ENCODE measurements at places on chromosomes 7 and 10.
A peak's percentile ranks its signal among the peaks of the same experiment; 100 is the strongest.

DNA sequence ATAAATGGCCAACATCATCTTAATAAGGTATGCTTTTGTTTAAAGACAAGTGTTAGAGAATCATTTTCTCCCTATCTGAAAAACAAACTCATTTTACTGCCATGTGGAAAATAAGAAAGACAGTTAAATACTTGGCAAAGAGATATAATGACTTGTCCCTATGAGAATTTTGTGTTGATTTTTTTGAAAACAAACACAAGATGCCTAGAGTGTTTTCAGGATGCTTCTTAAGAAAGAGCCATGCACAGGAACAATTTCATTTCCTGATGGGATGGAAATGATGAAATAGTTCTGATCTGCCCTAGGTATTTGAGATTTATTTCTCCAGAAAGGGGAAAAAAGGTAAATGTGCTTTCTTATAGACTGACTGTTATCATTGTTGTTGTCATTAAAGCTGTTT, 237.5 kb upstream of the GNAI1 start:
- no peak for DNase-seq

- DNase-seq, result no peak
These were observed 72.6 kb downstream of the COPG2 start for GRCh38 chr7:130595986-130596385.

DNA sequence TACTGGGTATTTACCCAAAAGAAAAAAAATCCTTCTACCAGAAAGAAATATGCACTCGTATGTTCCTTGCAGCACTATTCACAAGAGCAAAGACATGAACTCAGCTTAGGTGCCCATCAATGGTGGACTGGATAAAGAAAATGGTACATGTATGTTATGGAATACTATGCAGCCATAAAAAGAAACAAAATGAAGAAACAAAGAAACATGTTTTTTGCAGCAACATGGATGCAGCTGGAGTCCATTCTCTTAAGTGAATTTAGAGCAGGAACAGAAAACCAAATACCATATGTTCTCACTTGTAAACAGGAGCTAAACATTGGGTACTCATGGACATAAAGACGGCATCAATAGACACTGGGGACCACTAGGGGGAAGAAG, 5.5 kb upstream of the GNB2 start:
- no peak for DNase-seq

DNA sequence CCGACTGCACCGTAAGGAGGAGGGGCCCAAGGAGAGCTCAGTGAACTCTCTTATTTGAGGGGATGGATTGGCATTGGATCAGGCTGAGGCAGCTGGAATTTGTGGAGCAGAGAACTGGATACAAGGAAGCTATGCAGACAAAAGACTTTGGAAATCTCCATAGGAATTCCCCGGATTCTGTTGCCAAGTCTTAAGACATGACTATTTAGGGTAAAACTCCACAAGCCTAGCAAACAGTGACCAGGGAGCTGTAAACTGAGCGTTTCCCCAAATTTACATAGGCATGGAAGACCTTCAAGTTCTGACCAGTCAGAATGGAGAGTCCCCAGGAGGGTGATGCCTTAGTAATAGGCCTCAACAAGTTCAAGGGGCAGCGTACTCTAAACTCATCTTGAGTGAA, 82.5 kb upstream of the PCBD1 start:
- DNase-seq, result no peak

GRCh38 chr10:47024399-47025252, 113.4 kb downstream of the PTPN20 start:
- no peak for DNase-seq

GRCh38 chr10:95517536-95518454, 43.4 kb downstream of the SORBS1 start:
- peak; percentile 5 for DNase-seq

DNA sequence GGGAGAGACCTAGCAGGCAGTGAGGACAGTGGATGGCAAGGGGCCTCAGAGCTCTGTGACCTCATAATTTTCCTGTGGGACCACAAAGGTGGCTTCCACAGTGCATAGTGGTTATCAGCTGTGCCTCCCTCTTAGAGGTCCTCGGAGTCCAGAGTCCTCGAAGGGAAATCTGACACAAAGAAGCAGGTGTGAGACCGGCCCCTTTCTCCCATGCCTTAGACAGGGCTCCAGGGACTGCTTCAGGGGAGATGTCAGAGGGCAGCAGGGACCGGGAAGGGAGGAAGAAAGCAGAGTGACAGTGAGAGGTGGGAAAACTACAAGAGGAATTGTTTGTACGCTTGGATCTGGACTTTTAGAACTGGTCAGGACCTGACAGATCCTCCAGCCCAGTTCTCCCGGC, 66.3 kb downstream of the BAMBI start:
- no peak for DNase-seq

- DNase-seq, result no peak
These were observed 16.1 kb upstream of the SLC18A3 start for GRCh38 chr10:49593998-49594397.

- no peak for DNase-seq
These were observed 1029.5 kb upstream of the LRRN3 start for GRCh38 chr7:110061387-110061786.

DNA sequence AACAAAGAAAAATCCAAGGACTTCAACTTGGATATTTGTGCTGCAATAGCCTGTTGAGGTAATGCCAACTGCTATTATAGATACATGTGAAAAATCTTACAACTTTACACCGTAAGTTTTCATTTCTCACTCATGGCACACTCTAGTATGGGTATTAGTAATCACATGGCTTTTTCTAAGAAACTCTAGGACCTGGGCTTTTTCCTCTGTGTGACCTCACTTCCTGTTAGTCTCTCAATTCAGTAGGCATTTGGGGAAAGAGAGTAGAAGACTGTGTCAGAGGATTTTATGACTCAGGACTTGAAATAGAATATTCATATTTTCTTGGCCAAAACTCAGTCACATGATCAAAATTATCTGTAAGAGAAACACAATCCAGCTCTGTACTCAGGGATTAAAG, 1049.9 kb downstream of the REEP3 start:
- DNase-seq, result no peak

DNA sequence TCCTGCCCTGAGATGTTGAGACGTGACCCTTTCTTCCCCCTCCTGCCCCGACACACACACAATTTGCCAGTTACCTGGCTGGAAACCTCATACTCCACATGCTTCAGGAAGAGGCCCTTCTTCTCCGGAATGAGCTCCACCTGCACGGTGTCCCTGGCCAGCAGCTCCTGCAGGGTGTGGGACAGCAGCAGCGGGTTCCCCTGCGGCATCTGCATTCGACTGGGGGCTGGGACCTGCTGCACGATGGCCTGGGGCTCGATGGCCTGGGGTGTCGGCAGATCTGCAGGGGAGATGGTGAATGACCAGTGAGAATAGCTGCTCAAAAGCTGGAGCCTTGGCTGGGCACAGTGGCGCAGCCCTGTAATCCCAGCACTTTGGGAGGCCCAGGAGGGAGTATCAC, 36.0 kb downstream of the NUDT1 start:
- no peak for DNase-seq

Measured in NCI-H446 treated with DMSO at 0.1 percent for 48 hours (cell line).